NCI-H2081 (cell line): ENCODE measurements at places on chromosomes 5 and 9.

DNA sequence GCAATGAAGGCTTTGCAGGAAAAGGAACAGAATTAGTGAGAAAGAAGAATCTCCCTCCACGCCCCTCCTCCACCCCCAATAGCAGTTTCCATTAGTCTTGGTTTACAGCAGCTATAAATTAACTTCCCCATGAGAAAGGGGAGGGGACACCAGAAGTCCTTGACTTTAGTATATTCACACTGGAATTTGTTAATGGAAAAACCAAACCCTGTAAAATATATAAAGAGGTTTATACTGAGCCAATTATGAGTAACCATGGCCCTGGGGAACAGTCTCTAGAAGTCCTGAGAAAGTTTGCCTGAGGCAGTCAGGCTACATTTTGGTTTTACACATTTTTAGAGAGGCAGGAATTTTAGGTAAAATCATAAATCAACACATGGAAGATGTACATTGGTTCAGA lies 88.5 kb downstream of the ALDH1A1 start:
- DNase-seq: no peak

- no peak for DNase-seq
Measured at GRCh38 chr5:66442951-66443445, 153.2 kb upstream of the MAST4 start.

GRCh38 chr9:128860937-128861336 lies 20.8 kb downstream of the KYAT1 start:
- no peak for DNase-seq

- peak; percentile 13 for DNase-seq
Measured at GRCh38 chr9:77953590-77953989, 78.0 kb downstream of the GNAQ start.
